ENCODE measurements at places on chromosomes 16 and 17.

DNA sequence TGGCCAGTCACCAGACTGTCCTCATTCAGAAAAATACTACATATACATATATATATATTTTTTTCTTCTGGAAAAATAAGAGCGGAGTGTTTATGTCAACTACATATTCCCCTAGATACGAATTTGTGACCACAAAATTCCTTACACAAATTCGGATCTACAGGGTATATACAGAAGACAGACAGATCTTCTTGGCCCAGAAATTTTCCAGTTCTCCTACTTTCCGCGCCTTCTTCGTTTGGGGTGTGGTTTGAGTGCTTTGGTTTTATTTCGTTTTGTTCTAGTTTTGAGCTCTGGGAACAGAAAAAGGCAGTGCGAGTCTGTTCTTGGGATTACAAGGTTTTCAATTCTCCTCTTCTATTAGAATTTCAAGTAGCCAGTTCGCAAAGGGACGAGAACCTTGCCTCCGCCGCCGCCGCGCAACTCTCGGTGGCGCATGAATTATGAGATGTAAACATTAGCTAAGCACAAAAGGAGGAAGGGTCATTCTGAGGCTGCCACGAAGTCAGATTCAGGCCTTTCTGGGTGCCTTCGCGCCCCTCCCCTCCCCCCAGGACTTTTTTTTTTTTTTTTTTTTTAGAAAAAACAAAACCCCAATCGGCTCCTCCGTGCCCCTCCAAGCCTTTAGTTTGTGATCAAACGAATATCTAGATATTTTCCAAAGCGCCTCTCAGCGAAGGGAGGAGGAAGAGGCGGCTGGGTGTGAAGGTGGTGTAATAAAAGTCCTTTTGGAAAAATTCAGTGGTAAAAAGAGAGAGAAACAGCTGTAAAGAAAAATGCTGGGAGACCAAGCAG is 1.8 kb upstream of the HOXB4 start:
- no peak for DNase-seq

DNA sequence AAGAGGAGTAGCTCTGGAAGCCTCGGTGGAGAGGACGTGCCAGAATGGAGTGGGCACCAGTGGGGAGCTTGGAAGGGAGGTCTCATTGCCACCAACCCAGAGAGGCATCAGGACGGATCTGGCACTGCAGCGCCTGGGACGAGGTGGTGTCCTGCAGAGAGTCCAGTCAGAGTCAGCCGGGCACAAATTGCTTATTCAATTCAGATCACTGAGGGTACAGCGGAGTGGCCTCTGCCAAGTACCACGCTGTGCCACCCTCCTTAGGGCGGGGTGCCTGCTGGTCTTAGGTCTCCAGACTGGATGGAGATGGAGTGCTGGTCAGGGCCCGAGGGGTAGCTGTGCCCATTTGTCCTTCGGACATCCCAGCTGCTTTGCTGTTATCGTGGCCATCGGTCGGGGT is 18.9 kb upstream of the SPPL2C start:
- DNase-seq: no peak

DNA sequence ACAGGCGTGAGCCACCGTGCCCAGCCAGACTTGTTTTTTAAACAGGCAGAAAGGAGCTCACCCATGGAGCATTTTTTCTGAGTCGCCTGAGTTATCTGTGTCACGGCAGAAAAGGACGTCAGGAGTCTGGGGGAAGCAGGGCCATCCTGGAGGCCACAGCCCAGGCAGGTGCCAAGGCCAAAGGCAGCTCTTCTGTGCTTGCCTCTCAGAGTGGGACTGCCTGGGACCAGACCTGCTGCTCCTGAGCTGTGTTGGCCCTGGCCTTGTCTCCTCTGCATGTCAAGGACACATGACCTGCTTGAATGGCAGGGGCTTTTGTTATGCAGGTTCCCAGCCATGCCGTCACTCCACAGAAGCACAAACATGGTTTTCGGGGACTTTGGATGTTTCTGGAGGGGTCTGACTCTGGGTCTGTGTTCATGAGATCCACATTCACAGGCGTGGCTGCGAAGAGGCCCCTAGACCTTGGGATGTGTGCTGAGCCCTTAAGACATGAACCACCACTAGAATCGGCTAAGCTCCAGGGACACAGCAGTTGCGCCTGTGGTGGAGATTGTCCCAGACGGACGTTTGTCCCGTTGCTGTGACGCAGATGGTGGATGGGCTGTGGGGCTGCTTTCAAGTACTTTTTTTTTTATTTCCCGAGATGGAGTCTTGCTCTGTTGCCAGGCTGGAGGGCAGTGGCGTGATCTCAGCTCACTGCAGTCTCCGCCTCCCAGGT is 33.8 kb downstream of the FOXK2 start:
- no peak for DNase-seq

DNA sequence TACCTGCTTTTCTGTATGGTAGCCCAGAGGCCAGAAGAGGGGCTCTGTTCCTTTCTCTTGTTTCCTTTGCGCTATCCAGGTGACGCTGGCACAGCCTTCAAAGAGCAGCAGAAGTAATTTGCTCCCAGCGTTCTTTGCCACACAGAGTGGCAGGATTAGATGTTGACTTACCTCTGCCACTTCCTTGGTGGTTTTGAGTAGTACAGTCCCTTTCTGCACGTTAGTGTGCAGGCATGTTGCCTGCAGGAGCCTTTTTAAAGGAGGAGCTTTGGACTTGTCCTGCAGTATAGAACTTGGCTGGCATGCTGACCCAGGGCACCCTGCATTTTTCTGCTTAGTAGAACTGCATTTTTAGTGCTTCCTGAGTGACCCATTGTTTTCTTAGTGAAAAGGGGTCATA is at the start of gene ABCC11:
ABCC11 (minus strand) TSS at position 229 of the 400 bp plus-strand sequence. CDS start 15,618 bp downstream, outside the sequence.
- no peak for DNase-seq

DNA sequence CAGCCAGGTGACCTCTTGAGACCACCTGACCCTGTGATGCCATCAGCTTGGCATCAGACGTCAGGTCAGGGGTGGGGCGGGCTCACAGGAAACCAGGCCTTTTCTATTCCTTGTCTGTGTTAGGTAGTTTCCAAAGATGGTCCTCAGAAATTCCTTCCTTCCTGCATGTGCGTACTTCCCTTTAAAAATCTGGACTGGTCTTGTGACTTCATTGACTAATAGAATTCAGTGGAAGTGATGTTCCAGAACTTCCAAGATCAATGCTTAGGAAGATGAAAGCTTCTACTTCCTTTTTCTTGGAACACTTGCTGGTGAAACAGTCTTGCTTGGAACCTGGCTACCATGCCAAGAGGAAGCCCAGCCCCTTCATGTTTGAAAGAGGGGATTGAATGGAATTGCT is 10.0 kb upstream of the N4BP1 start:
- no peak for DNase-seq

GRCh38 chr16:74465281-74465680 is 44.0 kb upstream of the CLEC18B start:
- no peak for DNase-seq

DNA sequence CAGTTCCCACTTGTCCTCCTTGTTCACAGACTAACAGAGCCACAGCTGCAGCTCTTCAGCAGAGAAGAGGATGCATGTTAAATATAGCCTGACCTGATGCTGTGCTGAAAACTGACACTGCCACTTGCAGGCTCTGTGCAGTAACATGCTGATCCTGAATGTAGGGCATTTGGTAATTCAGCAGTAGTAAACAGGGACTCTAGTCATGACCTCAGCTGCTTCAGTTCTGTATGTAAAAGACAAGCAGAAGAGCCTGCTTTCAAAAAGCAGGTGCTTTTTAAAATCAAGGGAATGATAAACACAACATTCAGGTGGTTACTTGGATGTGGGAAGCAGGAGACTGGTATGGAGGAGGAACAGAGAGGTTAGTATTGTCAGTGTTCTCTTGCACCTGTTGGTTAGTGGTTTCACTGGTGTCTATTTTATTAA is 33.8 kb downstream of the ESRP2 start:
- no peak for DNase-seq
